ENCODE measurements at places on chromosomes 12 and 14.

GRCh38 chr14:72740966-72741825, 152.7 kb downstream of the DPF3 start:
- DNase-seq: no peak

DNA sequence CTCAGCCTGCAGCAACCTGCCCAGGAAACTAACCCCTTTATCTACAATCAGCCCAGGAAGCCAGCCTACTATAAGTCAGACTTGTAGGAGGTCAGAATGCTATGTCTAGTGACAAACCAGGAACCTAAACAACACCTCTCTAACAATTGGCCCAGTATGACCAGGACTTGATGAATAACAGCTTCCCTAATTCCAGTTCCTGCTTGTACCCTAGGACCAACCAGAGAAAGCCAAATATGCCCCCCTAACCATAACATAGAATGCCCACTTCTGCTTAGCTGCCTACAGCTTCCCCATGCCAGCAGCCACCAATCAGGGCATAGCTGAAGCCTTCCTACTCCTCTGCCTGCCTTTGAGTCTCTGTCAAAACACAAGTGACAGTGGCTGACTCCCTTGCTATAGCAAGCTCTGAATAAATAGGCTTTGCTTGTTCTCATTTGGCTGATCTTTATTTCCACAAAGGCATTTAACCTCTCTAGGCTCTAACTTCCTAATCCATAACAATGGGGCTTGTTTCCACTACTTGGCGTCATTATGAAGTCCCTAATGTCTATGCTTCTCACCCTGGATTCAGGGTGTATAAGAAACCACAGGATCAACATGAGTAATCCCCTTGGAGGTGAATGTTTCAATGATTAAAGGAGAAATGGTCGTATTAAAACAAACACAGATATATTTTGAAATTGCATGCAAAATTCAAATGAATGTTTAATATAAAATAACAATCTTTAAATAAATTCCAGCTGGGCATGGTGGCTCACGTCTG, 220.2 kb downstream of the ANO6 start:
- peak; percentile 18 for DNase-seq

GRCh38 chr12:92743026-92743425, 40.2 kb downstream of the PLEKHG7 start:
- DNase-seq: no peak

DNA sequence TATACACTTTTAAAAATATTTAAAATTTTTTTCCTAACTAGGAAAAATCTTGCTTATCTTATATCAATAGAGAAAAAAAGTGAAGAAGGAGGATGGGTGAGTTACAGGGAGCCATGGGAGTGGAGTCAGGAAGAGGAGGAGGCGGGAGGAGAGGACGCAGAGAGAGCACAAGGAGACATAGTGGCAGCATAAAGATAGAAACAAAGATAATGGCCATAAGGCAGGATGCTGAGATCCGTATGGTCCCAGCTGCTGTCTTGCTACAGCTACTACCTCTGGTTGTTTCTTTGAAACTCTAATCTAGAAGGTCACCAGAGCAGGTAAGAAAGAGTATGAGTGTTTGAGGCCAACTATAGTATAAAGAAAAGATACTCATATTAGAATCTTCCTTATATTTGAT, 2.6 kb upstream of the SOX5 start:
- DNase-seq: no peak

GRCh38 chr12:121719926-121720414, 7.4 kb downstream of the TMEM120B start:
- peak; percentile 86 for DNase-seq

DNA sequence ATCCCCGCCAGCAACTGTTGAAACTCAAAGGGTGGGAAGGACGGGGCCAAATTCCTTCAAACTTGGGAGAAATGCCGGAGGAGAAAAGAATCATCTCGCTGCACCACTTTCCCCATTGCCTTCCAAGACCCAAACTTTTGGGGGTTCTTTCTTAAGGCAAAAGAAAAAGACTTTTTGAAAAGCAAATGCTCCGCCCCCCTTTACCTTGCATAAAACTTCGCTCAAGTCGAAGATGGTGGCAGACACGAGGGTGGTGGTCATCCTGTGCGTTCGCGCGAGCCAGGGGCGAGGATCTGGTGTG, 239 bp downstream of the ZFP36L1 start:
- DNase-seq: no peak

GRCh38 chr14:103122947-103123633, at the start of gene TNFAIP2:
TSS of gene TNFAIP2 (plus strand) at chr14:103123461. CDS start at chr14:103126458, 2,997 bp downstream.
- DNase-seq: peak; percentile 46

DNA sequence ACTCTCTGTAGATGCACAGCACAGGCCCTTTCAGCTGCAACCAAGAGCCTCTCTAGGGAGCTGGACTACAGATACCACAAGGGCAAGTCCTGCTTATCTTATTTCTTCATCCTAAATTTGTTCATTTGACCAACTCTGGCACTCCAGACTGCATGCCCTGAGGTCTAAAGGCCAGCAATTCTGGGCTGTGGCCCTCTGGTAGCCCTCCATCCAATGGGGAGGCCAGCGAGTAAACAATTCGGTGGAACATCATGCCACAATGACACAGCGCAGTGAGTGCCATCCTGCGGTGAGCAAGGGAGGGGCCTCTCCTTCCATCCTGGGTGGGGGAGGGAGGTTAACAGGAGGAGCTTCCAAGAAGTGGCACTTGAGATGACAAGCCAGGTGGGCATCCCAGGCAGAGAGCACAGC, 652 bp upstream of the SELPLG start:
- DNase-seq: no peak

GRCh38 chr12:69423037-69423905, 46.9 kb upstream of the FRS2 start:
- no peak for DNase-seq

DNA sequence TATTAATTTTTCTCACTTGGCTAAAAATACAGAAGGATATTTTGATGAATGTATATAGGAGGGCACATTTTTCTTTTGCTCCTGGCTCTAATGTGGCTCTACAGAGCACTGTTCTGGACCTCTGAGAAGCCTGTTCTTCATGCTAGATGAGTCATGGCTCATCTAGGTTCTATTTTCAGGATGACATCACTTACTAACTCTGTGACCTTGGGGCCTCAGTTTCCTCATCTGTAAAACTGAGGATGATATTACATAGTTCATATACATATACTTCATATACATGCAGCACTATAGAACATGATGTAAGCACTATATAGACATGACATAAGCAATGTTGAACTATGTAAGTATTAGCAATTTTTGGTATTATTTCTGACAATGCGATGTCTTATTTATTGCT, 35.8 kb downstream of the SOCS2 start:
- DNase-seq: no peak

- no peak for DNase-seq
Measured at GRCh38 chr12:91230841-91231240, 48.2 kb upstream of the DCN start.

- no peak for DNase-seq
Measured at GRCh38 chr12:91142221-91142631, 30.9 kb upstream of the LUM start.

DNA sequence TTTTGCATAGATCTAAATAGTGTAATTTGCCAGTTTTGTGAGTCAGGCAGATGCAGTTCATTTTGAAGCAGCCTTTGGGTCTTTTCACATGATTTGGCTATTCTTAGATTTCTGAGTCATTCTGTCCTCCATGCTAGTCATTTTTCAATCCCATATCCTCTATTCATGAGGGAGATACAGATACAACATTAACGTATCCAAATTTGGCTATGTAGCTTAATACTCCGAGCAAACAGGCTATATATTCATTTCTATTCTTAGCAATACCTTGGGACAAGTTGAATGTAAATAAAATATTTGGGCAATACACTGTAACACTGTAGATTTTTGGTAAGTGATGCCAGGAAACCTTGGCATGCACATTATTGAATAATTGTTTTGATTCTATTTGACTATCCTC, 270.7 kb upstream of the PDE3A start:
- DNase-seq: peak; percentile 69

- DNase-seq: peak; percentile 70
Measured at GRCh38 chr12:99059824-99060511, 414.9 kb downstream of the APAF1 start.

DNA sequence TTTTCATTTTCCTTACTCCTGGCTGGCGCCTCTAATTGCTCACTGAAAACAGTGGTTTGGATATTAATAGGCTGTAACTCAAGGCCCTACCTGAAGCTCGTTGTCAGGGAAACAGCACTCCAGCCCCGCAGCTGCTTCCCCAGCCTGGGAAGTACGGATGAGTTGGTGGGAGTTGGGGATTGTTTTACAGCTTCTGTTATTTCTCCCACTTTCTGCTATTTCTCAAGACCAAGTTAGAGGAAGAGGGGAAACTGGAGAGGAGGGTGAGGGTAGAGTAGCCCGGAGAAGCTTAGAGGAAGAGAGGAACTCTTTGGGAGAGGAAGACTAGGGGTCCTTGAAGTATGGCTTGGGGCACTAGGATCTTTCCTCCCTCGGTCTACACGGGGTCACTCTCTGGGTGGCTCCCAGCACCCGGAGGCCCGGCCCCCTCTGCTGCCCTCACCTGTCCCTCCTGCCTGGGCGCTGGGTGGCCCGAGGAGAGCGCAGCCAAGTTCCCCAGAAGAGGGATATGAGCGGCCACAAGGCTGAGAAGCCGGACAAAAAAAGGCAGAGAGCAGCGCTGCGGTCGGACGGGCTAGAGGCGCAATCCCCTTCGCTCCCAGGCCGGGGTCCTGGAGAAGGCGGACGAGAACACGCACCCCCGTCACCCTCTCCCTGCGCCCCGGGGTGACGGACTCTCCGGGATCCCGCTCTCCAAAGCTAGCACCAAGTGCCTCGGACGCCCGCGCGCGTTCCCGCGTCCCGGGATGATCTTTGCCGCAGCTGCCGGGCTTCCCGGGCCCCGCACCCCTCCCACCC, 671 bp downstream of the SPTB start:
- DNase-seq: no peak

- no peak for DNase-seq
Measured at GRCh38 chr14:71783088-71783487, 149.1 kb upstream of the RGS6 start.

GRCh38 chr14:25102788-25103187, 52.8 kb upstream of the STXBP6 start:
- DNase-seq: no peak

DNA sequence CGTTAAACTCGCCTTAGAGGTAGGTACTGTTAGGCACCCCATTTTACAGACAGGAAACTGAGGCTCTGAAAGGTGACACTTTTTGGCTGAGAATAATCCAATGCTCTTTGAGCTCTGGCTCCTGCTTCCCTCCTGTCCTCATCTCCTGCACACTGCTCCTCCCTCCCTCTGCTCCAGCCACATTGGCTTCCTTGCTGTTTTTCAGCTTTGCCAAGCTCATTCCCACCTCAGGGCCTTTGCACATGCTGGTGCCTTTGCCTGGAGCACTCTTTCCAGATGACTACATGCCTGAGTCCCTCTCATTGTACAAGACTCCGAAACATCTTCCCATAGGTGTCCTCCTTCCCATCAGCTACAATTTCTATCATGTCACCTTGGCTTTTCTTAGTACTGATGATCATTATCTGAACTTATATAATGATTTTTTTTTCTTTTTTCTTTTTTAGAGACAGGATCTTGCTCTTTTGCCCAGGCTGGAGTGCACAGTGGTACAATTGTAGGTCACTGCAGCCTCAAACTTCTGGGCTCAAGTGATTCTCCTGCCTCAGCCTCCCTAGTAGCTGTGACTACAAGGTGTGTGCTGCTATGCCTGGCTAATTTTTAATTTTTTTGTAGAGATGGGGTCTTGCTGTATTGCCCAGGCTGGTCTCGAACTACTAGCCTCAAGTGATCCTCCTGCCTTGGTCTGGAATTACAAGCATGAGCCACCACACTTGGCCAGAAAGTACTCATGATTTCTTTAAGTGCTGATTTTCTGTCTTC, 15.2 kb downstream of the MSI1 start:
- DNase-seq: no peak

DNA sequence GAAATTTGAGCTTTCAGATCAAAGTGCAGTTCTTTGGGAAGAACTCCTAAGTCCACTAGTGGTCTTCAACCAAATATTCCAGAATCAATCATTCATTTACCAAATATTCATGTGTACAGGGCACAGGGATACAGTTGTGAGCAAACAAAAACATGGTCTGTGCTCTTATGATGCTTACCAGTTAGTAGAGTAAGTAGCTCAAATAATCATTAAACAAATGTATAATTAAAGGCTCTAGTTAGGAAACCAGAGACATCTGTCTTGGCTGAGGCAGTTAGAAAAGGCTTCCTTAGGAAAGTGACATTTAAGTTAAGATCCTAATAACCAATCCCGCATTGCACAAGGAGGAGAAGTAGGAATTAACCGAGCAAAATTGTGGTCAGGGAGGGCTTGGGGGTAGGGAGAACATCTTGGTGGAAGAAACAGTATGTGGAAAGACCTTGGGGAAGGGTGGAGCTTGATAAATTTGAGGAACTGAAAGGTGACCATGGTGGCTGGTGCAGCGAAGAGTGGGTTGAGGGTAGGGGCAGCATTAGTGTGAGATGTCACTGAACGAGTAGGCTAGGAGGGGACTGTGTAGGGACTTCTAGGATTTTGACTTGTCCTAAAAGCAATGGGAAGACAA, 40.0 kb downstream of the PEBP1 start:
- no peak for DNase-seq

- DNase-seq: peak; percentile 41
Measured at GRCh38 chr14:73712540-73713180, 1.5 kb downstream of the PNMA1 start.

GRCh38 chr12:1279050-1279449, 288.0 kb downstream of the ERC1 start:
- DNase-seq: no peak

- no peak for DNase-seq
Measured at GRCh38 chr12:42904683-42905418, 315.3 kb upstream of the PRICKLE1 start.

- DNase-seq: no peak
Measured at GRCh38 chr14:99239661-99240092, 32.3 kb downstream of the BCL11B start.

- DNase-seq: no peak
Measured at GRCh38 chr12:18074001-18074400, 16.0 kb downstream of the RERGL start.

- DNase-seq: no peak
Measured at GRCh38 chr14:67360470-67361206, 510 bp downstream of the EIF2S1 start.

DNA sequence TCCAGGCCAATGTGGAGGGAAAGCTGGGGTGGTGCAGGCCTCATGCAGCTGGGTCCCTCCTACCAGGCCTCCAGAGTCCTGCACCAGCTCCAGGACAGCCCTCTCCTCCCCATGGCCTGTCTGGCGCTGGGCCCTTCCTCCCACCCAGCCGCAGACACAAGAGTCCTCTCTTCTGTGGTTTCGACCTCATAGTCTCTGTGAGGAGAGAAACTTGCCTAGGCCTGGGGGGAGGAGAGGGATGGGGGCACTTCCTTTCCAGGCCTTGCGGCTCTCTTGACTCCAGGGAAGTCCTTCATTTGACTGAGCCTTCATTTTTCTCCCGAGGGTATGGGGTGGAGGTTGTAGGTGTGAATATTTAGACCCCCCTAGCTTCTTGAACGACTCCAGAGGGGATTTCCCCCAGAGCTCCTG, 2.3 kb downstream of the MMP14 start:
- peak; percentile 73 for DNase-seq

GRCh38 chr14:79363291-79363690, 848.0 kb downstream of the DIO2 start:
- no peak for DNase-seq

Data from astrocyte of the hippocampus (primary cell).